ENCODE measurements at places on chromosomes 12 and 14.
A peak's percentile ranks its signal among the peaks of the same experiment; 100 is the strongest.

DNA sequence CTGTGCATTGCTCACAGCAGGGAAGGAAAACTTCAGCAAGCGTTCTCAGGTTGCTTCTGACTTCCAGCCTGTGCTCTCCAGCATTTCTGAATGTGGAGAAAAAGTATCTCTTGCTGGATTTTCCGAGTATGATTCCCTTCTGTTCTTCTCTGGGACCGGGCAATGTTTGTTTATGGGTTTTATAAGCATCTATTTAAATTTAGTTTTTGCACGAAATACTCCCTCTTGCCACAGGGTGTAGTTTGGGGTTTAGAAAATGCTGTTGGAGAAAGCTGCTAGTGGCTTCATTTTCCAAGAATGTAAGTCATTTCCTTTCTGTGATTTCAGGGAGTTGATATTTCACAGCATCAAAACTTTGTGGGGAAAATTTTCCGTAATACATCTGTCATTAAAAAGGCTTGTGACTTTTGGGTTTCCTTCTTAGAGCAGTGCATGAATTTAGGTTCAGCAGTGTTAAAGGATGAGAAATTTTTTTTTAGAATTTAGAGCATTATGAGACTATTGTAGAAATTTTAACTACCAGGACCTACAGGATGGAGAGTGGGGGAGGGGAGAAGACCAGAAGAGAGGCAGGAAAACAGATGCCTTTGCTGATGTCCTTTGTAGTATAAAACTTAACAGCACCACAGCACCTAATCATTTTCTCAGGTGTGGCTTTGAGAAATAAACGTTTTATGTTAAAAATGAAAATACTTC, 1.5 kb downstream of the FRMD6 start:
- DNase-seq: peak; percentile 23

GRCh38 chr12:125245581-125246557, 180.6 kb downstream of the AACS start:
- DNase-seq: no peak

DNA sequence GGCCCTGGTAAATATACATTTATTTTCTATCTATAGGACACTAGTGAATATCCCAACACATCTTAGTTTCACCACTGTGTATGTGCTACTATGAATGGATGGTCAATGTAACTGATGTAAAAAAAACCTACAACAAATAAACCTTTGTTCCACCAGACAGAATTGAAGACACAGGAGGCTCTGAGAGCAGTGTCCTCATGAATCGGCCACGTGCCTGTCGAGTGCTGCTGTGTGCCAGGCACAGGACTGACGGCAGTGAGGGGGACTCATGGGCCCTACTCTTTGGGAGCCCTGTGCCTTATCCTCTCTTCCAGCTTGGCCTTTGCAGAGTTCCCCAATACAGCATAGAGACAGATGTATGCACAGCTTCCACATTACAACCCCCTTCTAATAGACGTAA, 18.2 kb downstream of the CINP start:
- DNase-seq: no peak

DNA sequence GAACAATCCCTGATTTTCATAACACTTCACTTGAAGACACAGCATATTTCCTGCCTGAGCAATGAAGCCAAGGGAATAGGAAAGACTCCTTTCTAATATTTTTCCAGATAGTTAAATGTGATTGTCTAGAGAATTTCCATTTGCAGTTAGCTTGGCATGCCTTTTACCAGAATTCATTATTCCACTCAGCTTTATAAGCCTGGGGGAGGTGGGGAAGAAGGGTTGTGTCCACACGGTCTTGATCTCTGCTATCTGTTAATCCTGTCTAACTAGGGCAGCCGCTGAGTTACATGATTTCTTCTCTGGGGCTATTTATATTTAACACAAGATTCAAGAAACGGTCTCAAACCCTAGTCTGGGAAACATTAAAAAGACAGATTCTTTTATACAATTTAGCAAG, 146.6 kb upstream of the FSCB start:
- no peak for DNase-seq

- no peak for DNase-seq
Observed at GRCh38 chr14:97791906-97792305, 994.7 kb downstream of the VRK1 start.

DNA sequence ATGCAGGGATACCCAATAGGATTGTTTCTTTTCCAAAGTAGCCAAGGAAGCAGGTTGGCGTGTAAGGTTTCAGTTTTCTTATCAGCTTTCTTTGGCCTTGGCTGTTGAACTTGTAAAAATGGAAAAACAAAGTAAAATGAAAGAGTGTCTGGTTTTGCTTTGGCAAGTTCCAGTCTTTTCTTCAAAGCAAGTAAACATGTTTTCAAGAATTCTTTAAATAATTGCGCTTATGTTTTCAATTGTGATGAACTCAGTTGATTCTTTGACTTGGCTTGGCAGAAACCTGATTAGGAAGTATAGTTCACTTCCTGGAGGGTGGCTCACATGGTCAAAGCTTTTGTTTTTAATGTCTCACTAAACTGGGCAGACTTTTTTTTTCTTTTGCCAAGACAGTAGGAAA, 112.2 kb upstream of the USP44 start:
- no peak for DNase-seq

GRCh38 chr12:124603100-124603541, 35.7 kb upstream of the NCOR2 start:
- DNase-seq: no peak

DNA sequence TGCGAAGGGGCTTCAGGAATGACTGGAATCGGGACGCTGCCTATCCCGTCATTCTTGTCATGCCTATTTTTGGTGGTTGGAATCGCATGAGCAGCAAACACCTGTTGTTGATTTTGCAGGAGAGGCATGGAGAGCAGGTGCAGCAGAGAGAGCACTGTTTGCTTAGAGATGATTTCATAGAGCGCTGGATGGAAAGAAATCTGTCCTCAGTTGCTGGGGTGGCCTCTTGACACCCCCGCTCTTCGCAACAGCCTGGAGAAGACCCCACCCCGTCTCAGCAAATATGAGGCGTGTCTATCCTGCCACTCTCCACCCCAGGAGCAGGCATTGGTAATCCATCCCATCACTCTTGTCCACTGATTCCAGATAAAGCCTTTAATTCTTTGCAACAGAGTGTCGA, 19.3 kb upstream of the NCOR2 start:
- no peak for DNase-seq

DNA sequence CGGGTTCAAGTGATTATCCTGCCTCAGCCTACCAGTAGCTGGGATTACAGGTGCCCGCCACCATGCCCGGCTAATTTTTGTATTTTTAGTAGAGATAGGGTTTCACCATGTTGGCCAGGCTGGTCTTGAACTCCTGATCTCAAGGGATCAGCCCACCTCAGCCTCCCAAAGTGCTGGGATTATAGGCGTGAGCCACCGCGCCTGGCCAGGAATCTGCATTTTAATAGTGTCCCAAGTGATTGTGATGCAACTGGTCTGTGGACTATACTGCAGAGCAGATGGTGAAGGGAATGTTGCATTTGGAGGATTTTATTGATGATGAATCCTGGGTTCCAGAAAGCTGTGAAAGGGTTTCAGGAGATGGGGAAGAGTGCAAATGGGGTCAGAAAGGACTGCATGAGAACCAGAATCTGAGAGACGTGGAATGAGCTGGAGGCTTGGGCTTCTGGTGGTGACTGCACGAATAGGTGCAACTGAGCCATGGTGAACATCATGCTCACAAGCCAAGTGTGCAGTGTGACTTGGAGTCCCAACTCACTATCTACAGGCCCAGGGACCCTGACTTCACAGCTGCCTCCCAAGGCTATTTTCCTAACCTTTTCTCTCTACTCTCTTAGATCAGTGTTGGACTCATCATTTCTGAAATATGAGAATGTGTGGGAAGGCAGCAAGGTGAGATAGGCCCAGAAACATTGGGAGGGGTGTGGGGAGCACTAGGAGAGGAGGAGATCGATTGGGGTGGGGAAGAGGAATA, 4.5 kb downstream of the RPS26 start:
- no peak for DNase-seq

GRCh38 chr12:112328456-112329124, 53.6 kb downstream of the HECTD4 start:
- DNase-seq: no peak

GRCh38 chr12:106840243-106840642, 65.8 kb downstream of the RIC8B start:
- DNase-seq: no peak

DNA sequence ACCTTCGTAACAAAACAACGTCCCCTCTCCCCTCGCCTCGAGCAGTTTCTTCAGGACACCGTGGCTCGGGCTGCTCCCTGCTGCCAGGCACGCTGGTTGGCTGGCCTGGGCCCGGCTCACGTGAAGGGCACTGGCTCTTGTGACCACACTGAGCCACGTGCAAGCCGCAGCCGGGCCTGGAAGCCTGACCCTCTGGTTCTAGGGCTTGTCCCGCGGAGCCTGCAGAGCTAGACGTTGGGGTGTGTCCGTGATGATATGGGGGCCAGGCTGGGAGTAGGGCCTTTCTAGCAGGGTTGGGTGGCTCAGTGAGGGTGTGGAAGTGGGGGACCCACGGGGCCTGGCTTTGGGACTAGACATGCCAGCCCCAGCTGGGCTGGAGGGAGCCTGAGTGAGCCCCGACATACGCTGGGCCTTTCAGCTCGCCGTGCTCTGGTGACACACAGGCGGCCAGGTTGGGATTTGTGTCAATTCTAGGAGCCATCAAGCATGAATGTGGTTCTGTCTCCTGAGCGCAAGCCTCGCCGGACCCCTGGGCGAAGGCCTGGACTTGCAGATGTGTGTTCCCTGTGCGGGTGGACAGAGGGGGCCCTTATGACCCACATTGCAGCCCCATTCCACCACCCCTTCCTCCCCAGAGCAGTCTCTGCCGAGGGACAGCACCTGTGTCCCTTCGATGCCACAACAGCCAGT, 13.6 kb upstream of the AMN start:
- DNase-seq: no peak

- no peak for DNase-seq
Observed at GRCh38 chr14:68898248-68899032, 80.7 kb downstream of the ACTN1 start.

GRCh38 chr14:56687123-56687522, 107.5 kb downstream of the TMEM260 start:
- no peak for DNase-seq

- DNase-seq: no peak
Observed at GRCh38 chr12:90327793-90328743, 619.4 kb upstream of the ATP2B1 start.

DNA sequence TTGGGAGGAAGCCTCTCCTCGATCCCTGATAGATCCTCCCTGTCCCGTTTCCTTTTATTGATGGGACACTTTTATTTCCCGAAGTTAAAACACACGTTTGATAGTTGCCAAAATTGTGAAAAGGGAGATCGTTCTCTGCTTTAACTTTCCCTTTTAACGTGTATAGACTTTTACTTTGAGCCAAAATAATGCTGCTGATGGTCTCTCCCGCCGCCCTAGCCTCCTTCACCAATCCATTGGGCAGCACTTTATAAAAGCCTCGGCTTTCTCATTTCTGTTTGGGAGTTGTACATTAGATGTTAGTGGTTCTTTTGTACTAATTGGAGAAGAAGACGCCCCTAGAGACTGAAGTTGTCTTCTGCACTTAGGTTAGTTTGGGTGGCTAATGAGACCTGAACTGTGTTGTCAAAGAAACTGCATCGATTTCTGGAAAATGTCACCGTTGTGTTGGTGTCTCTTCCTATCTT, 1.4 kb downstream of the TMTC2 start:
- DNase-seq: peak; percentile 19

- no peak for DNase-seq
Observed at GRCh38 chr14:32818581-32818980, 120.1 kb upstream of the NPAS3 start.

- DNase-seq: no peak
Observed at GRCh38 chr14:45658226-45658916, 405.4 kb upstream of the MIS18BP1 start.

DNA sequence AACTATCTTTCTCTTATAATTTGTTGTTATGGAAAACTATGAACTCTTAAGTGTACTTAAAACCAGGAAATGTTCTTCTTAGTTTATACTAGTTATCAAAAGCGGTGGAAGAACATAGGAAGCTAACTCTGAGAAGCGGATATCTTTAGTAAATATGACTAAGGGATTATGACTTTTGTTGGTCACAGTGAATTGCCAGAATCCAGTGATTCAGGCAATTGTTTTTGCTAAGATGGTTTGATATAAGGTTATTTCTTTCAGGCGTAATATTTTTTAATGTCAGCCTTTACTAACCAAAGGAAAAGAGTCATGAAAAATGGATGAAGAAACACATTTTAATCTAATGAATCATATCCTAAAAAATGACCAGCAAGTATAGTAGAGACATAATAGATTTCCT, 473.5 kb downstream of the FOXG1 start:
- no peak for DNase-seq

- DNase-seq: peak; percentile 23
Observed at GRCh38 chr12:45244561-45245343, 28.9 kb downstream of the ANO6 start.

DNA sequence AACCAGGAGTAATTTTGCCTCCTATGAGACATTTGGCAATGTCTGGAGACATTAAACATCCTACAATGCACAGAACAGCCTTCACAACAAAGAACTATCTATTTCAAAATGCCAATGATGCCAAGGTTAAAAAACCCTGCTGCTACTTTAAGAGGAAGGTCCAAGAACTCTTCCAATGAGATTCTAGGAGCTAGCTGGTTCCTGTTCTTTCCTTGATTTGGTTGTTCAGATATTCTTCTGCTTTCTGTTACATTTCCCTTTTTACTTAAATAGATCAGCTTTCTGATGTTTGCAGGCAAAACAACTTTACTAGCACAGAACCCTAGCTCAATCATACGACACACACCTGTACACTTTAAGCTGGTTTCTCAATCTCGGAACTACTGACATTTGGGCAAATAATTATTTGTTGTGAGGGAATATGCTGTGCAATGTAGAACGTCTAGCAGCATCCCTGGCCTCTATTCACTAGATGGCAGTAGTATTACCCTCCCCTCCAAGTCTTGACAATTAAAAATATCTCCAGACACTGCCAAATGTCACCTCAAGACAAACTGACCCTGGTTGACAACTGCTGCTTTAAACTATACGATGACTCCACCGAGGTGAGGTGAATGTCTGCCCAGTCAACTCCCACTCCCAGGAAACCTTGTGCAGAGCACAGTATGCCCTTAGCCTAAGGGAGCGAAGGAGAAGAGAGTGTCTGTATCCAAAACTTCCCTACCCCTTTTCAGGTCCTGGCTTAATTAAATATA, 4.4 kb downstream of the BLTP3B start:
- DNase-seq: peak; percentile 30

GRCh38 chr12:105020241-105020962, 34.3 kb downstream of the NOPCHAP1 start:
- no peak for DNase-seq

All from CD4-positive, alpha-beta T cell treated with Interleukin-2 at 100 ng/mL for 4 hours (primary cell).